Tongue (tissue), 3 donors: ENCODE measurements at places on chromosomes 1 and 21.

GRCh38 chr1:119537966-119538365, 31.0 kb downstream of the HSD3B1 start:
- no peak for DNase-seq

GRCh38 chr1:182087719-182088350, 26.3 kb upstream of the ZNF648 start:
- no peak for DNase-seq

GRCh38 chr1:222240536-222241181, 307.2 kb downstream of the HHIPL2 start:
- peak; percentile 1 for DNase-seq

DNA sequence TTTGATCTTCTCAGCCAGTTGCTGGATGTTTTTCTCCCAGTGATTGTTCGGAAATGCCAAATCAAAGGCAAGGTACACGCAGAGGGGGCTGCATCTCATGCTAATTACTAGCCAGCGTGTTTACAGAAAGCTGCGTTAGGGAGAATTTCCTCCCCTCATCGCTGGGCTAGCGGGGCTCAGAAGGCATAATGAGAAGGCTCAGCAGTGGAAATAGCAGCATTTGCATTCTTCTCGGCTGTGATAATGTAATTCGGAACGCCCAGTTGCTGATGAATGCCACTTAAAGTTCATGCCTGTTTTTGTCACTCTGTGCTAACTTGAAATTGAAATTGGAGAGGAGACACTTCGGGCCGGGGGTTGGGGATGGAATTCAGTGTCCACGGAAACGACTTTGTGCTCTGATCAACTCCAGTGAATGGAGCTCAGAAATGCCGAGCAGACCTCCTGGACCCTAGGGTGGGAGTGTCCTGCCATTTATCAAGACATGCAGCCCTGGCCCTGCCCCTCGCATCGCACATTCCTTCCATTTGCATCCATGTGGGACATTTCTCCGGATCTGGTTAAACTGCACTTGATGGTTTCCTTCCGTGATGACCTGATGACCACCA, 313.4 kb upstream of the C1orf174 start:
- DNase-seq: peak; percentile 10

- no peak for DNase-seq
These were observed 116.1 kb downstream of the DENND1B start for GRCh38 chr1:197659171-197659570.

DNA sequence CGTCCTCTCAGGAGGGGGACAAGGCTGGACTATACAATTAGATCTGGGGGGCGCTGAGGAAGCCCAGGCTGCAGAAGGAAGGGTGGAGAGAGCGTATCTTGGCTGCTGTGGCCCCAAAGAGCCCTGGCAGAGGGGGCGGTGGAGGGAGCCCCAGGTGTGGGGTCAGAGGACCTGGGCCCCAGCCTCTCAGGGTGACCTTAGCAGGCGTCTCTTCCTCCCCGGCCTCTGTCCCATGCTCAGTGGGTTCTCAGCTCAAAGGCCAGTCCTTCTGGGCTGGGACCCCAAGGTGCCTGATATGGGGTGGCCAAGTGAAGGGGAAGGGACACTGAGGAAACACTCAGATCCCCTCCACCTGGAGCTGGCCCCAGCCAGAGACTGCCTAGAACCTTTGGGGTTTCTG, 1.8 kb downstream of the FAM131C start:
- no peak for DNase-seq

GRCh38 chr1:52426371-52426770, 22.0 kb downstream of the PRPF38A start:
- no peak for DNase-seq

DNA sequence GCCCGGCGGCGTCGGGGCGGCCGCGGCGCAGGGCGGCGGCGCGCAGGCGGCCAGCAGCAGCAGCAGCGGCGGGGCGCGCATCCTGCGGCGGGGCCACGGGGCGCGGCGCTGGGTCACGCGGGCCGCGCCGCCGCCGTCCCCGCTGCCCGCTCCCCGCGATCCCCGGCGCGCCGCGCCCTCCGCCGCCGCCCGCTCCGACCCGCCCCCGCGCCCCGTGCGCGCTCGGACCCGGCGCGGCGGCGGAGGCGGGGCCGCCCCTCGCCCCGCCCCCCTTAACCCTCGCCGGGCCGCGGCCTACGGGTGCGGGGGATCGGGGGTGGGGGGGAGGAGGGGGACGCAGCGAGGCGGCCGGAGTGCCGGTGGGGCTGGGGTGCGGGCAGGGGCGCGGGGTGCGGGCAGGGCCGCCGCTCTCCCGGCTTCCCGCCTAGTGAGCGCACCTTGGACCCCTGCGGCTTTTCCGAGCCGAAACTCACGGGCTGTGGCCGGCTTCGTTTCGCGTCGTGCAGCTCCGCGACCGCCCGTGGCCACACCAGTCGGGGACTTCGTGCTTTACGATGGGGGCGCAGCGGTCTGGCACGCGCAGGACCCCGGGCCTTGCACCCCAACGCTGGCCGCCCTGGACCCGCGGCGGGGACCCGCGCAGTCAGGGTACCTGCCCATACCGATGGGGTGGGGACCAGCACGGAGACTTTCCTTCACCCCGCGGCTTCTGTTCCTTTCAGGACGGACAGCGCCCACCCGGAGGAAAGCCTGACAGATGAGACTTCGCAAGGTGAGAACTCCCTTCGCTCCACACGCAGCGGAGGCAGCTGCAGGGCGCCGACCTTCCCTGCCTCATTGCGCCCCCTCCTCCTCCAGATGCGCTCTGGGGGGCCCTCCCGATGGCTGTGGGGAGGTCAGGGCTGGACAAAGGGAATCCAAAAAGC, at the start of gene FNDC10:
Gene FNDC10 (minus strand): TSS at position 201 of the 926 bp plus-strand sequence. CDS start 120 bp downstream, at position 81.
- no peak for DNase-seq

- no peak for DNase-seq
These were observed 51.6 kb downstream of the MROH9 start for GRCh38 chr1:170986901-170987300.

DNA sequence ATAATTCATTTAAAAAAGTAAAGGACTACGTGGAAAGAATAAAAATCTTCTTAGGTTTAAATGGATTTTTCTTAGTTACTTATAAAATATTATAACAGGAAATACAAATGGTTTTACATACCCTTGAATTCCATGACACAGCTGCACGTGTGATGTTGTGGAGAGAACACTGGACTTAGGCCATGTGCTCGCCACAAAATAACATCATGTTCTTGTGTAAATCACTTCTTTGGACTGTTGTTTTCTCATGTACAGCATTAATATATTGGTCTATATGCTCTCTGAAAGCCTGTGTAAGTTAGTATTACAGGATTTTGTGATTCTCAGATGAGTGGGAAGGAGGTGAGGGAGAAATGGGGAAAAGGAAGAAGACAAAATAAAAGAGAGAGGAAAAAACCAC, 228.2 kb downstream of the DNM3 start:
- peak; percentile 70 for DNase-seq

DNA sequence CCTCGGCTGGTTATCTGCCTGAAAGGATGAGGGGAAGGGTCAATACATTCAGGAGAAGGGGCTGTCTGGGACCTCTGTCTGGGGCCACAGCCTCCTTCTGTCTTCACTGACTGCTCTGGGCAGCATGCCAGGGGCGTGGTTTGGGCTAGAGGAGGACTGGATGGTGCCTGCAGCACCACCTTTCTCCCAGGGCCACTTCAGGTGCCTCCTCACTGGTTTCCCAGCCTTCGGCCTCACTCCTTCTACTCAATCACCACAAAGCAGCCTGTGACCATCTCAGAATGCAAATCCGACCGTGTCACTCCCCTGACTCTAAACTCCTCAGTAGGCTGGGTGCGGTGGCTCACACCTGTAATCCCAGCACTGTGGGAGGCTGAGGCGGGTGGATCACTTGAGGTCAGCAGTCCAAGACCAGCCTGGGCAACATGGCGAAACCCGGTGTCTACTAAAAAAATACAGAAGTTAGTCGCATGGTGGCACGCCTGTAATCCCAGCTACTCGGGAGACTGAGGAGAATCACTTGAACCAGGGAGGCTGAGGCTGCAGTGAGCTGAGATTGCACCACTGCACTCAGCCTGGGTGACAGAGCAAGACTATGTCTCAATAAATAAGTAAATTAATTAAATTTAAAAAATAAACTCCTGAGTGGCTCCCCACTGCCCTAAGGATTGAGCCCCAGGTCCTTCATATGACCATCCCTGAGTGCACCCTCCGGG, 50.1 kb upstream of the ECE1 start:
- no peak for DNase-seq

GRCh38 chr1:236149003-236149595, 6.8 kb downstream of the GPR137B start:
- no peak for DNase-seq

GRCh38 chr1:220803401-220804201, 16.9 kb downstream of the MTARC1 start:
- peak; percentile 63 for DNase-seq

- no peak for DNase-seq
These were observed 8.3 kb downstream of the PCSK9 start for GRCh38 chr1:55047611-55048010.

DNA sequence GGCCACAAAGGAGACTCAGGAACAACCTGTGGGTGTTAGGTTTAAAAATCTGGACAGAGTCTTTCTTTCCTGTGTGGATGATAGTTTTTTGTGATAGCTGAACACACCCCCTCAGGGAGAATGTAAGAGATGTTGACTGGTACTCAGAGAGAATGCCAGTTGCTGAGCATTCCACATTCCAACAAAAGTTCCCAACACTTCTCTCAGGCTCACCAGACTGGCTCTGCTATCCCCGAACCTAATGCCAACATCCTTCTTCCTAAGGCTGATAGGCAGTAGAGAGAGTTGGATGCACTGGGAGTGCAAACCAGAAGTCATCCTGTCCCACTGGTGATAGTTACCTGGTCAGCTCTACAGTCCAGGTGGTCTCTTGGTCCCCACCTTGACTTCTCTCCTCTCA, 28.7 kb upstream of the POU2F1 start:
- no peak for DNase-seq

- no peak for DNase-seq
These were observed 214 bp downstream of the NCAM2 start for GRCh38 chr21:20998456-20998789.

- DNase-seq: no peak
These were observed 6.0 kb downstream of the PSMB4 start for GRCh38 chr1:151405187-151405951.

DNA sequence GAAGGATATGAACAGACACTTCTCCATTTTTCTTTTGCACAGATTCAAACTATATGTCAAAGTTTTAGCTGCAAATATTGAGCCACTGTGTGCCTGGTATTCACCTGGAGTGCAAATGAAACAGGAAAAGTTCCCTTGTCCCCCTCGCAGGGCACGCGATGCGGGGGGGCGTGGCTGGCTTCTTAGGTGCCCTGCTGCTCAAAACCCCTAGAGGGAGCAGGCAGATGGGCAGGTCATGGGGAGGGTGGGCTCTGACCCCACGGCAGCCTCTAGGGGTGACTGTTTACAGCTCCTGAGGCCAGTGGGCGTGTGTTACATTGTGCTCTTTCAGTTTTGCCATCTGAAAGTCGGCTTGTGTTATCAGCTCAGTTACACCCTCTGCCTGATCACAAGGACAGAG, 931.2 kb upstream of the B3GALT2 start:
- no peak for DNase-seq

DNA sequence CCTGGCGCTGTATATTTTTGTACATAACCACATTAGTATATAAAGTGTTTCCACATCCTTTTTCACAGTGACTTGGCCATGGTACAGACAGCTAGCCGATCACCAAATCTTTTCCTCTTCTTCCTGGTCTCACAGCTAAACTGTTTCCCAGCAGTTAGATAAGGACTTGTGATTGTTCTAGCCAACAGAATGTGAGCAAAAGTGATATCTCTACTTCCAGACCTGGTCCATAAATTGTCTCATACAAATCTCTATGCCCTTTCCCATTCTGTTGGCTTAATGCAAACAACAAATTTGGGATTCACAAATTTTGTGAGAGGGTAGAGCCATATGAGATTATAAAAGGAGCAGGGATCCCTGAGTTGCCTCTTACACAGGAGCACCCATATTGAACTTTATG, 19.5 kb downstream of the PAFAH2 start:
- DNase-seq: no peak
